Daoy (cell line): ENCODE measurements at places on chromosomes 13 and 19. TPM values are rescaled to one million over a fixed set of nuclear protein-coding genes. Genes with fewer than 3 reads are reported as not detected.

LYL1 gene
- 0.24 and 0.34 TPM in 2 replicates for total RNA-seq

SIGLEC12 gene
- total RNA-seq: not detected in 2 replicates

RPL13A gene
- total RNA-seq: 2,661 and 3,645 TPM in 2 replicates

PDX1 gene
- total RNA-seq: not detected in 2 replicates

PSG1 gene
- not detected in 2 replicates for total RNA-seq

C19orf85 gene
- not detected in 2 replicates for total RNA-seq

PNMA8C gene
- total RNA-seq: not detected in 2 replicates

RGS9BP gene
- total RNA-seq: 0.51 and 0.54 TPM in 2 replicates

ZNF254 gene
- total RNA-seq: 7.4 and 9.9 TPM in 2 replicates

SLC25A30 gene
- 1.9 and 3.1 TPM in 2 replicates for total RNA-seq

SKA3 gene
- 31.6 and 35.0 TPM in 2 replicates for total RNA-seq

IL12RB1 gene
- total RNA-seq: 3.4 and 3.8 TPM in 2 replicates

SPACA4 gene
- not detected in 2 replicates for total RNA-seq

TYROBP gene
- not detected in 2 replicates for total RNA-seq

KCNN4 gene
- 6.0 and 9.8 TPM in 2 replicates for total RNA-seq

GRCh38 chr13:75766636-75767035, 130.5 kb downstream of the LMO7 start:
- no peak for DNase-seq

GRCh38 chr19:11106477-11106876, 17.2 kb downstream of the LDLR start:
- no peak for DNase-seq

DNA sequence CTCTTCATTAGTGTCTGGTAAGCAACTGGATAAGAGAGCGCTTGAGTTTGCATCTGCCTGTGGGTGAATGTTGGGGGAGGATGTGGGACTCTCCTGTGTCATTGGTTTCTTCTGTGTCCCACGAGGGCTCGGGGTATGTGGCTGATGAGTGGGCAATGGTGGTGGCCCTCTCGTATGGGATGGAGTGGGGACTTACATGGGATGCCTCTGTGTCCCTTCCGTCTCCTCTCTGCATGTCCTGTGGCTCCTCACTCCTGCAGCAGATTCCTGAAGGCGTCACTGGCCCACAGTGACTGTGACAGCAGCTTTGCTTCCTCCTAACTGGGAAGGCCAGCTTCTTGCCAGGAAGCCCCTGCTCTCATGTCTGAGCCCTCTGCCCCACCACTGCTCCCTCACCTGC, 2.6 kb upstream of the LRP3 start:
- DNase-seq: no peak

DNA sequence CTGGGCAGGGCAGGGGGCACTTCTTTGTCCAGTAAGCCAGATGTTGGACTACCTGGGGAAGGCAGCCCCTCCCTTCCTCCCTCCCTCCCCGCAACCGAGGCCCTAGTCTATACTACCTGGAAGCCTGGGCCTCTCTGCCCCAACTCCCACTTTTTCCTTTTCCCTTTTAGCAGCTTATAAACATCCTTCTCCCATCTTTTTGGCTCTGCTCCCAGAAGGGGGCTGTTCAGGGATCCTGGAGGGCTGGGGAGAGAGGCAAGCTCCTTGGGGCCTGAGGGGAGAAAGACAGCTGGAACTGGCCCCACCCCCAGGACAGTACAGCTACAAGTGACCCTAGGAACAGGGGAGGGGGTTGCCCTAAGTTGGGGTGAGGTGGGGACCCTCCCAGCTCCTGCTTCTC, 44.9 kb downstream of the LYL1 start:
- DNase-seq: no peak

- DNase-seq: no peak
Observed at GRCh38 chr13:56659041-56659471, 481.7 kb upstream of the PRR20A start.

- DNase-seq: no peak
Observed at GRCh38 chr13:102902789-102903347, 57.0 kb downstream of the ERCC5 start.

GRCh38 chr19:29375429-29376119, 150.2 kb upstream of the VSTM2B start:
- no peak for DNase-seq

DNA sequence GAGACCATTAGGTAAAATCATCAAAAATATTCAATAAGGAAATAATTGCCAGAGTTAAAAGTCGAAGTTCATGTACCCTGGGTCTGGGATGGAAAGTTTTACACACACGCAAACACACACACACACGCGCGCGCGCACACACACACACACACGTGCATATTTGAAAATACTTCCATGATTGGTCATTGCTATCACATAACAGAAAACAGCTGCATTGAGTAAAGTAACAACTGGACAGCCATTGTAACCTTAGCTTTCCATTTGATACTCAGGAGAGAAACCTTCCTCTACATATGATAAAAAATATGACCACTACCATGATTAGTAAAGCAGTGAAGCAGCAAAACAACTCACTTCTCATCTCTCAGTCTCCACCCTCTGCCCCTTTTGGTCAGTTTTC, 490.0 kb upstream of the SGCG start:
- DNase-seq: no peak

- no peak for DNase-seq
Observed at GRCh38 chr19:57633832-57634131, 814 bp downstream of the ZNF211 start.

DNA sequence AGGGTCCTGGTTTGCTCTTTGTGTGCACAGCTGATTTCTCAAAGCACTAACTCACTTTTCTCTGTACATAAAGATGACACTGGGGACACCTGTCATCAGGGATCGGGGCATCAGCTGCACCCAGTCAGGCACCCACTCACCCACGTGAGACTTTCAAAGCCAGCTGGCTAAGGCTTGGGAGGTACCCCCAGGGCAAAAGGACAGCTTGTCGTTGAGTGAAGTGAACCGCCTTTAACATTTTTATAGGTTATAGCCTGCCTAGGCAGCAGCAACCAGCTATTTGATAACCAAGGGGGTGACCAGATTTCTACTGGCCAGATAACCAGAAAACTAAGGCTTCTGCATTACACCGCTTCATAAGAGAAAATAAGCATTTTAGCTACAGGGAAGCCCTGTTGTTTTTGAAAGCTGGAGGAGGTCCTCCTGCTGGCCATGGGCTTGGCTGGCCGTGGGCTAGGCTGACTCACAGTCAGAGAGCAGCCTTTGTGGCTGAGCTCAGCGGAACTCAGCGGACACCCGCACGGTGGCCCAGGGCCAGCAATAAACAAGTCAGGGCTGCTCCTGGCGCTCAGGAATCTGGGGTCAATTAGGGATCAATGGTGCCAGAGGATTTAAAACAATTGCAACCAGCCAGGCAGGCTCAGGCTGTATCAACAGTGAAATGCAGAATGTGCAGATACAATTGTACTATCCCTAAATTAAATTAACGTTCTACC, 57.1 kb downstream of the ALOX5AP start:
- peak; percentile 92 for DNase-seq

- DNase-seq: no peak
Observed at GRCh38 chr13:61477619-61478018, 62.0 kb upstream of the PCDH20 start.

GRCh38 chr19:42090672-42091071, 14.7 kb downstream of the ZNF574 start:
- DNase-seq: no peak

GRCh38 chr13:34933349-34933748, 8.7 kb upstream of the NBEA start:
- DNase-seq: no peak

DNA sequence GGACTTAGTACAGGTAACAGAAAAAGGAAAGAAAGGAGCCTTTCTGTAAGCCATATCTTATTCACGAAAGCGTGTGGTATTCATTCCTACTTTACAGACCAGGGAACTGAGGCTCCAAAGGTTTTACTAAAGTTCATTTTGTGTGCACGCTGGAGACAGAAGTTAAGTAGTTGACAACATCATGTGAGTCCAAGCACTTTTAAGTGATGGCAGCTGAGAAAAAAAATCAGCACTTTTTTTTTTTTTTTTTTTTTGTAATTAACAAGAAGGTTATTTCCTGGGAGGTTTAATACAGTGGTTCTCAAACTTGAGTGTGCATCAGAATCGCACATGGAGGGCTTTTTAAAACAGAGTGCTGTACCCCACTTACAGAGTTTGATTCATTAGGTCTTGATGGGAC, 2.0 kb downstream of the DNAJC3 start:
- DNase-seq: no peak

DNA sequence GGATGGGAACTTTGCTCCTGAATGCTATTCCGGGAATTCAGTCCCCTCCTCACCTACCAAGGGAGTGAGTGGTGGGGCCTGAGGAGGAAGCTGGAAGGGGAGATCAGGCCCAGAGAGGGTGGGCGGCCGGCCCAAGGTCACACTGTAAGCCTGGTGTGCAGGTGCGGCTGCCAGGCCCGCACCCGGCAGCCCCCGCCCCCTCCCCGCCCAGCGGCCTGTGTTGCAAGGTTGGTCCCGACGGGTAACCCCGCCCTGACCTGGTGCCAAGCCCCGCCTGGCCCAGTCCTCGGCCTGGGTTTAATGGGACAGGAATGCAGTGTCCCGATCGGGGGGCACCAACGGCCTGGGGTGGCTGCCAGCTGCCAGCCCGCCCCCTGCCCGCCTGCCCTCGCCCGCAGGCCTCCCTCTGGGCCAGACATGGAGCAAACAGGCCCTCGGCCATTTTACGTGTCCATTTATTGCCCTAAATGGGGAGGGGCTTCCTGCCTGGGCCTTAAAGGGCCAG, 5.5 kb downstream of the ZBTB7A start:
- peak; percentile 46 for DNase-seq

DNA sequence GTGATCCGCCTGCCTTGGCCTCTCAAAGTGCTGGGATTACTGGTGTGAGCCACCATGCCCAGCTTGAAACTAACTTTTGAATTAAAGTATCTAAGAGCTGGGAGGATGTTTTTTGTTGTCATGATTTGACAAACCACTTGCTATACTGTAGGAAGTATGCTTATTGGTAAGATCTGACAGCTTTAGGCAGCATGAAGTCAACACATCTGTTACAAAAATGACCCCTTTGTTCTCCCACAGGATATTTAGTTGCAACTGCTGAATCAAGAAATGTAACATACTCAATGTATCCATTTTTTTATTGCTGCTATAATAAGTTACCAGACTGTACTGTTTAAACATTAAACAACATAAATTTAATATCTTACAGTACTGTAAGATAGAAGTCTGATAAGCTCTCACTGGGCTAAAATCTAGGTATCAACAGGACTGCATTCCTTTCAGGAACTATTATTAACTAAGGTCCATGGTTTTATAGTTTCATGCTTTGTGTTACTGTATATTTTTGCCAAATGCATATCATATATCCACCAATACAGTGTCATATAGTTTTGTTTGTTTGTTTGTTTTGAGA, 22.8 kb upstream of the LRP3 start:
- DNase-seq: no peak

- DNase-seq: peak; percentile 9
Observed at GRCh38 chr19:36215276-36216123, 594 bp downstream of the ZNF146 start.

GRCh38 chr13:76677043-76677442, 209.2 kb downstream of the KCTD12 start:
- DNase-seq: no peak

GRCh38 chr13:107284173-107284572, 716.2 kb upstream of the ARGLU1 start:
- DNase-seq: no peak

DNA sequence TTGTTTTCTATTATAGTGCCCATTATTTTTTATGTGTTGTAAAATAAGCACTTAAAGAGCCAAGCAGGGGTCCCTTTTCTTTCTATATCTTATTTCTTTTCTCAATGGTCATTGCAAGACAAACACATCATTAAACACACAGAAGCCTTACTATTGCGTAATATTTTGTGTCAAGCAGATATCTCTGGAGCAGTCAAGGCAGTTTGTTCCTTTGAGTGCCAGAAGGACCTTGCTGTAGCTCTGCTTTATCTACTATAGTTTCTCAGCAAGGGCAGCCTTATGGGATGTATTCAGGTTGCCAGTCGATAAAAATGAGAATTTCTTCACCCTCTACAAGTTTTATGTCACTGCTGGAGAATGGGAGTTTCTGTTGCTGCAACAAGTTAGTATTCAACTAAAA, 319.3 kb downstream of the TDRD3 start:
- no peak for DNase-seq

GRCh38 chr19:55481794-55482155, 3.2 kb upstream of the NAT14 start:
- DNase-seq: no peak

GRCh38 chr13:72293206-72293605, 426.2 kb upstream of the DACH1 start:
- no peak for DNase-seq

DNA sequence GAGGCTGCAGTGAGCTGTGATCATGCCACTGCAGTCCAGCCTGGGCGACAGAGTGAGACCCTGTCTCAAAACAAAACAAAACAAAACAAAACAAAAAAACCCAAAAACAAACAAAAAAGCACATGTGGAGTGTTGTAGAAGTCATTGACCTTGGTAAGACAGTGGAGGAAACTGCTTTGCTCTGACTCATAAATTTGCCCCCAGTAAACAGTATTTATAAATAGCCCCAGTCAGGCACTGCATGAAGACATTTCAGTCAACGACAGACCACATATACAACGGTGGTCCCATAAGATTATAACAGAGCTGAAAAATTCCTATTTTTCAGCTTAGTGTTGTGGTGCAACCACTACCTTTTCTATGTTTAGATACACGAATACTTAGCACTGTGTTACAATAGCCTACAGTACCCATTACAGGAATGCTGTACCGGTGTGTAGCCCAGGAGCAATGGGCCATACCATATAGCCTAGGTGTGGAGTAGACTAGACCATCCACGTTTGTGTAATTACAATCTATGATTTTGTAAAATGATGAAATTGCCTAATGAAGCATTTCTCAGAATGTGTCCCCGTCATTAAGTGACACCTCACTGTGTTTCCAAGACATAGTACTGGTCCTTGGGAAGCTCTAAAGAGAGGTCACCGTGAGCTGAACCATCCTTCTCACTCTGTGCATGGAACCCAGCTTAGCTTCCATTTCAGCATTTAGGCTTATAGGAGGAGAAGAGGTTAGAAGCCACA, 1.1 kb downstream of the ARL11 start:
- no peak for DNase-seq

DNA sequence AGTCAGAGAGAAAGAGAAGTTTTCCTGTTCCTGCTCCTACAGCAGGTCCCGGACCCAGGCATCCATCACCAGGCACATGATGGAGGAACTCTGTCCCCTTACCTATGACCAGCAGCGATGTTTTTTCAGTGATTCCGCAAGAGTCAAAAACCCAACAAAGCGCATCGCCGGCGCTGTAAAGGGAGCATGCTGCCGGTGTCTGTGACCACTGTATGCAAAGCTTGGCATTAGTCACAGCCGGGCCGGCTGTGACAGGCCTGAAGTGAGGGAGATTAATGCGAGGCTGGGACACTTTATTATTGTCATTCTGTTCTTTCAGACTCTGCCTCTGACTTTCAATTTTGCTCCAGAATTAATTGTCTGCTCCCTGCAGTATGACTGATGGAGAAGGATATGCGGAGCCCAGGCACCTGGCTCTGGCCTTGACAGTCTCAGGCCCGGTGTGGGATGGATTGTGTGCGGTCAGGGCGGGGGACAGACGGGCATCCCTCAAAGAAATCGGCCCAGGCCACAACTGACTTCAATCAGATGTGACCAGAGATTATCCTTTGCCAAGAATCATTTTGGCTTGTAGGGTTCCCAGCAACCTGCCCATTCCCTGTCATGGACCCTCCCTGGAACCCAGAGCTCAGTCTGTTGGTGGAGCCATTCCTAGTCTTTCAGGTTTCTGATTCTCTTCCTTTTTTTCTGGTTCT, 462.0 kb upstream of the ZNF507 start:
- DNase-seq: peak; percentile 42
